ENCODE measurements at places on chromosomes 5 and 9. TPM values are rescaled to one million over a fixed set of nuclear protein-coding genes. Genes with fewer than 3 reads are reported as not detected.
A peak's percentile ranks its signal among the peaks of the same experiment; 100 is the strongest.

DNA sequence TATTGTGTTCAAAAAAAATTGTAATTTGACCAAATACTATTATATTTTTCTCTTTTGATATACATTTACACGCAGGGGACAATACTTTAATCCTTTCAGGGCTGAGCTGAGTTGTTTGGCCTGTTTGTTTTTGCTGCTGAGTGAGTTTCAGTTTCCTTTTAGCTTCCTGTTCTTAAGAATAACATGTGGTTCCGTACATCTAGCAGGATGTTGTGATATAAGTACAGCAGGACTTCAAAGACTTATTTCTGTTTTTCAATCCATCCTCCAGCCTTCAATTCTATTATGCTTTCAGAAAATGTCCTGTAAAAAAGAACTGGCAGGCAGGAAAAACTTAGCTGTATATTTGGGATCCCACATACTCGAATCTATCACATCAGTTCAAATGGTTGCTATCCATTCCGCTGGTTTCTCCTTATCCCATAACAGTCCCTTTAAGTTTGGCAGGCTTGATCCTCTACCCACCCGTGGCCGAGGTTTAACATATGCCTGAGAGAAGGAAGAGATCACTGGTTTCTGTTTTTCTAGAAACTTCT, 1037.3 kb upstream of the ACO1 start:
- no peaks in the 10 kb centered on the region for H3K4me1 ChIP-seq
- DNase-seq: peak; percentile 3
- H3K27ac ChIP-seq: no peak overlapping the region
- no peak overlapping the region for H3K4me3 ChIP-seq
- no peaks in the 10 kb centered on the region for H3K27me3 ChIP-seq
- H3K36me3 ChIP-seq: no peaks in the 10 kb centered on the region

- no peak for DNase-seq
- no peak overlapping the region for H3K4me3 ChIP-seq
- no peaks in the 10 kb centered on the region for H3K27me3 ChIP-seq
- no peak overlapping the region for H3K27ac ChIP-seq
These were observed 35.7 kb downstream of the NSD1 start for GRCh38 chr5:177169271-177169670.

DNA sequence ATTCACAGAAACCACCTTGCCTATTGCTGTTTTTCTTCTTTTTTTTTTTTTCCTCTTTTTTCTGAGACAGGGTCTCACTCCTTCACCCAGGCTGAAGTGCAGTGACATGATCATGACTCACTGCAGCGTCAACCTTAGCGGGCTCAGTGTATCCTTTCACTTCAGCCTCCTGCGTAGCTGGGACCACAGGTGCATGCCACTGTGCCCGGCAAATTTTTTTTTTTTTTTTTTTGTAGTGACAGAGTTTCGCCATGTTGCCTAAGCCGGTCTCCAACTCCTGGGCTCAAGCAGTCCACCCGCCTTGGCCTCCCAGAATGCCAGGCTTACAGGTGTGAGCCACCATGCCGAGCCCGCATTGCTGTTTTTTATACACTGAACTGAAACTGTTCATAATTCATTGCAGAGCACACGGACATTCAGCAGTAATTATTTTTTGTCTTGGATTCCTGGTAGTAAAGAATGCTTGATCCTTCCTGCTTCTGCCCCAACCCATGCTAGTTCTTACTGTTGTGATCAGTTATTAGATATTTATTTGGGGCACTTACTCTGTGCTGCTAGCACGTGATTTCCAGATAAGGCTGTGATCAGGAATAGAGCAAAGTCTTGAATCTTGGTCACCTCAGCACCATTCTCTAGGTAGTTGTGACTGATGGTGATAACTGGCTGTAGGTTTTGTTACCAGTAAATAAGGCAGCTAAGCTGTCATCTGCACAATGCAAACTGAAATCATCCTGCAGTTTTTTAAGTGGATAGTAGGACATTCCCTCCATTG, 14.0 kb downstream of the MAP3K1 start:
- no peak for DNase-seq
- H3K27ac ChIP-seq: no peak overlapping the region
- no peaks in the 10 kb centered on the region for H3K36me3 ChIP-seq

CA9 gene
- not detected for total RNA-seq

SLC1A1 gene
- 8.8 TPM for total RNA-seq

GRCh38 chr5:137401946-137402345, 97.2 kb downstream of the SPOCK1 start:
- no peak overlapping the region for H3K27ac ChIP-seq
- DNase-seq: no peak
- no peaks in the 10 kb centered on the region for H3K36me3 ChIP-seq
- H3K4me3 ChIP-seq: no peak overlapping the region
- H3K27me3 ChIP-seq: no peaks in the 10 kb centered on the region

DNA sequence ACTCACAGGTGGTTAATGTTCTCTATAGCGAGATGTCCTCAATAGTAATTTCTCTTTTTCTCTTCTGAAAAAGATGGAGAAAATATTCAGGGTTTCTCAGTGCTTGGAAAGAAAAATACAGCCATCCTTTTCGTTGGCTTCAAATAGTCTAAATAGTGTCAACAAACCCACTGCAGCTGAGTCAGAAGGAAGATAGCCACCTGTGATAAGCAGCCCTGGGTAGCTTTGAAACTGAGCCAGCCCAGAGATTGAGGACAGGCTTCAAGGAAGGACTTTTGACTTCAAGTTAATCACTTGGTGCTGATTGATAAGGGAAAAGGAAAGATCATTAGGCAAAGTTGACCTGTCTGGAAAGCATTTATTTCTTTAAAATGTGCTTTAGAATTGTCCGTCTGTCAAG, 78.7 kb upstream of the TYRP1 start:
- H3K36me3 ChIP-seq: no peaks in the 10 kb centered on the region
- peaks cover 3% of the 10 kb centered on the region for H3K4me1 ChIP-seq
- no peak for DNase-seq
- no peak overlapping the region for H3K4me3 ChIP-seq

MPDZ gene
- 43.1 TPM for total RNA-seq

EFNA5 gene
- 7.5 TPM for total RNA-seq

DNA sequence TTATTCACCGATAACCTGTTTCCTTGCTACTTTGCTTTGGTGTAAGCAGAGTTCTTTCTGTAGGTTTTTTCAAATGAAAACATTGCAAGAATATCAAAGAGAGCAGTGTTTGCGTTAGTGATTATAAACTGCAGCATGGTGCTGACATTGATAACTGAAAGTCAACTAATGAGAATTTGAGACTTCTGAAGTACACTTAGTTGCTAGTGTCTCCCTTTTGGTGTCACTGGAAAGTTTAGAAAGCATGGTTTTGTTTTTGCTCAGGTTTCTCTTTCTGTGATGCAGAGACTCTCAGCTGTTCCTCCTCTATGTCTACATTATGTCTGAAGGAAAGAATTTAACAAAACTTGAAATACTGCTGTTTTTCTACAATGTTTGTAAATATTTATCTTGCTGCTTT, 80.2 kb upstream of the ZNF169 start:
- no peak for DNase-seq
- no peak overlapping the region for H3K4me3 ChIP-seq
- H3K27ac ChIP-seq: peak overlapping the region; percentile 57
- no peaks in the 10 kb centered on the region for H3K27me3 ChIP-seq

DNA sequence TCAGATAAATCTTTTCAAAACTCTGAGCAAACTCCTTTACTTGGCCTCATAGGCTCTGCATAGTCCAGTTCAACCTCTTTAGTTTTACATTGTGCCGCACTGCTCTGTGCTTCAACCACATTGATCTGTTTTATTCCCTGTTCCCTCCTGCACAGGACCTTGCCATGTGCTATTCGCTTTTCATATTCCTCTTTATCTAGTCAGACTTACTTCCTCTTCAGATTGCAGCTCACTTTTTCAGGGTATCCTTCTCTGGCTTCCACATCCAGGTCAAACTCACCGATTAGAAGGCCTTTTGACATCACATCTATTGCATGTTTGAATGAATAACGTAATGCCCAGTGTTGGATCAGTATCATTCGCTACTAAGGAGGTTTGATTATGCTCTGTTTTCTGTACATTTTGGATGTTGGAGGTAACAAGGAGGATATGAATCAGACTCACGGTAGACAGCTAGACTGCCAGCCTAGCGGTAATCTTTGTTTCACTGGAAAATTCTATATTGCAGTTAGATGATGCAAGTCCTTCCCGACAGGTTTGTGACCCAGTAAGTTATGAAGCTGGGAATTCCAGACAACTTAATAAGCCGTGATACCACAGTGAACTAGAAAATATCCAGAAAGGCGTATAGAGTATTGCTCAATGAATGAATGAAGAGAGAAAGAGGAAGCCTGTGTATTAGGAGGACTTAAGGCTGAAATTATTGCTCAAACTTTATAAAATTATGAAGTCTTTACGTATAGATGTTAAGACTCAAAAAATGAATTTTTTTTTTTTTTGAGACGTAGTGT, 65.7 kb downstream of the IQGAP2 start:
- DNase-seq: no peak
- no peak overlapping the region for H3K4me3 ChIP-seq
- H3K27ac ChIP-seq: no peak overlapping the region
- peaks cover 7% of the 10 kb centered on the region for H3K4me1 ChIP-seq
- no peaks in the 10 kb centered on the region for H3K27me3 ChIP-seq

GRCh38 chr5:129906177-129906887, 2.1 kb downstream of the CHSY3 start:
- H3K4me3 ChIP-seq: peak overlapping the region; percentile 83
- no peak overlapping the region for H3K27ac ChIP-seq
- no peaks in the 10 kb centered on the region for H3K36me3 ChIP-seq
- DNase-seq: peak; percentile 42
- H3K27me3 ChIP-seq: peaks cover 53% of the 10 kb centered on the region

- H3K36me3 ChIP-seq: no peaks in the 10 kb centered on the region
- no peaks in the 10 kb centered on the region for H3K27me3 ChIP-seq
- no peak overlapping the region for H3K4me3 ChIP-seq
- no peaks in the 10 kb centered on the region for H3K4me1 ChIP-seq
- no peak for DNase-seq
- no peak overlapping the region for H3K27ac ChIP-seq
These were observed 68.4 kb downstream of the PAM start for GRCh38 chr5:102823441-102823874.

DNA sequence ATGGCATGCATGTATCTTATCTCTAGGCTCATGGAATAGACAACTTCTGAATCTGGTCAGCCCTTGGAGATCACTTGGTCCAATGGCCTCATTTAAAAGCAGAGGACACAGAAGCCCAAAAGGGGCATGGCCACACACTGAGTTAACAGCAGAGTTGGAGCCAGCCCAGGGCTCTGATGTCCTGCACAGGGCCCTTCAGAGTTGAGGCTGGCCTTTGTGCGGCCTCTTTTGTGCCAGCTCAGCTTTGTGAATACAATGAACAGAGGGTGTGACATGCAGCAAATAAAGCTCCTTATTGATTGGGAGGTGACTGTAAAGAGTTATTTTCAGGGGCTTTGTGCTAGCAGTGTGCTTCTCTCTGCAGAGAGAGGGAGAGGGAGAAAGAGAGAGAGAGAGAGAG, 150.1 kb upstream of the STK32A start:
- no peak overlapping the region for H3K4me3 ChIP-seq
- H3K4me1 ChIP-seq: no peaks in the 10 kb centered on the region
- H3K36me3 ChIP-seq: no peaks in the 10 kb centered on the region
- no peaks in the 10 kb centered on the region for H3K27me3 ChIP-seq
- DNase-seq: no peak

GRCh38 chr9:17955409-17955808, 376.5 kb downstream of the SH3GL2 start:
- no peak overlapping the region for H3K27ac ChIP-seq
- H3K4me1 ChIP-seq: no peaks in the 10 kb centered on the region
- H3K27me3 ChIP-seq: no peaks in the 10 kb centered on the region
- DNase-seq: no peak

DNA sequence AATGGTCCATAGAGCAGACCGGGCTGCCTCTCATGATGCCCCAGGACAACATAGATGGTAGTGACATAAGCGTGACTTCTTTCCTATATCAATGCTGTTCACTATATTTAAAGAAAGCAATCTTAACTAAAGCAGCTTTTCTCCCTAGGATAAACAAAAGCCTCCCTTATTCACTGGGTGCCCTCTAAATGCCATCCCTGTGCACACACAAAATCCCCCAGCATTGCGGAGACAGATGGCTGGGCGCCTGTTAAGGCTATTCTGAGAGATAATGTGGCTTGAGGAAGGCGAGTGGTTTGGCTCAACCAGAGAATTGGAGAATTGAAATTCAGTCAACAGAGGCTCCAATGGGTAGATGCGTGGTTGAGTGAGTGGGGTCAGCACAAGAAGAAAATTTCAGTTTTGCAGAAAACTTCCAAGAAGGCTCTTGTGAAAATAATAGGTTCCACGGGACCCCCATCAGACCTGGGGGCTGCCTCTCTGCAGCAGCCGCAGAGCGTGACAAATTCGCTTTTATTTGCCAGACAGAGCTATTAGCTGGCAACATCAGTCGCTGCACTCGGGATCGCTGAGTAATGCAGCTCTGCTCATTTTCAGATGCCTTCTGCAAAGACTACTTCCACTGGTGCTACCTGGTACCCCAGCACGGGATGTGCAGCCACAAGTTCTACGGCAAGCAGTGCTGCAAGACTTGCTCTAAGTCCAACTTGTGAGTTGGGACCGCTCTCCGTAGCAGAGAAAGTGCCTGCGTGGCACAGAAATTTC, 103.9 kb upstream of the ICE1 start:
- DNase-seq: no peak
- H3K4me3 ChIP-seq: no peak overlapping the region
- no peaks in the 10 kb centered on the region for H3K36me3 ChIP-seq
- H3K27ac ChIP-seq: no peak overlapping the region
- H3K4me1 ChIP-seq: no peaks in the 10 kb centered on the region
- H3K27me3 ChIP-seq: no peaks in the 10 kb centered on the region

DNA sequence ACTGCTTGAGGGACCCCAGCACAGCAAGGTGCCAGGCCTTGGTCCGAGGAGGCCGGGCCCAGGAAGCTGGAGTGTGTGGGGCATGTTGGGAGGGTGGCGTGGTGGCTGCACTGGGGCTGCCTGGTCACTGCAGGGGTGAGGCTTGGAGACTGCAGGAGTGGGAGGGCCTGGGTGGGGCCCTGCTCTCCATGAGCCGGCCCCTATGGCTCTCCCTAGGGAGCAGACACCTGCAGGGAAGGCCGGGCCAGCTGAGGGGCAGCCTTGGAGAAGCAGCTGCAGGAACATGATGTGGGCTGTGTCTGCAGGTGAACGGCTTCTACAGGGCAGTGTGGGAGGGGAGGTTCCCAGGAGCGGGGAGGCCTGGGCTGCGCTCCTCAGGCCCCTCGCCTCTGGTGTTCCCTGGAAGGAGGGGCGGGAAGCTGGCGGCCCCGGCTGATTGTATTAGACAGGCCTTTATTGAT, 41.7 kb upstream of the TMEM250 start:
- no peak for DNase-seq
- H3K27me3 ChIP-seq: no peaks in the 10 kb centered on the region
- H3K27ac ChIP-seq: no peak overlapping the region
- H3K4me1 ChIP-seq: no peaks in the 10 kb centered on the region
- H3K36me3 ChIP-seq: no peaks in the 10 kb centered on the region
- no peak overlapping the region for H3K4me3 ChIP-seq

DNA sequence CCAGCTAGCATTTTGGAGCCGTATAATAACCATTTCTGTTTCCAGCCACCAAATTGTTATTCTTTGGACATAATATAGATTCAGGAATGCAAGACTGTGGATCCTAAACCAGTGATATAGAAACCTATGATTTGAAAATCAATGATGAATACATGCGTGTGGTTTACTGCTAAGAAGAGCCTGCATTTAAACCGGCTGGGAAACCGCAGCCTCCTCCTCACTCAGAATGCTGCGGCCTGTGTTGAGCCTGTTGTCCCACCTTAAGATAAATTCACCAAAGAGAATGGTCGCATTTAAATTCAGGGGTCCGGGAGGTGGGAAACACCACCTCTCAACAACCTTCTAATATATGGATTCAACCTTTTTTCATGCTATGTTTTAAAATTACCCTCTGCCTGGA, 148.0 kb downstream of the MEF2C start:
- no peak overlapping the region for H3K27ac ChIP-seq
- no peak for DNase-seq
- no peak overlapping the region for H3K4me3 ChIP-seq
- no peaks in the 10 kb centered on the region for H3K27me3 ChIP-seq

FAM120A gene
- total RNA-seq: 47.9 TPM

CDKN2B-AS1 gene
- total RNA-seq: not detected

FREM1 gene
- total RNA-seq: 3.1 TPM

Measured in GM23338 (cell line).